ENCODE measurements at places on chromosomes 4 and X.

DNA sequence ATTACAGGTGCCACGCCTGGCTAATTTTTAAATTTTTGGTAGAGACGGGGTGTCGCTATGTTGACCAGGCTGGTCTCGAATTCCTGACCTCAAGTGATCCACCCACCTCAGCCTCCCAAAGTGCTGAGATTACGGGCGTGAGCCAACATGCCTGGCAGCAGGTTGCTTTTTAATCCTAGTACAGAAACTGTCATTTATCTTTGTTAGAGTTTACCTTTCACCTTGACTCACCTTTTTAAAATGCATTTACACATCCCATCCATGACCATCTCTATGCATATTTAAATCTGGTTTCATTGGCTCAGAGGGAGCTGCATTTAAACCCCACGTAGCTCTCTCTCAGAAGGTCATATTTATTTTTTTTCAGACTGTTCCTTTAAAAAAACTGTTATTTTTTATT lies 31.9 kb downstream of the SLC16A2 start:
- DNase-seq: no peak

- DNase-seq: no peak
Observed at GRCh38 chr4:152943672-152944071, 7.5 kb downstream of the FHDC1 start.

DNA sequence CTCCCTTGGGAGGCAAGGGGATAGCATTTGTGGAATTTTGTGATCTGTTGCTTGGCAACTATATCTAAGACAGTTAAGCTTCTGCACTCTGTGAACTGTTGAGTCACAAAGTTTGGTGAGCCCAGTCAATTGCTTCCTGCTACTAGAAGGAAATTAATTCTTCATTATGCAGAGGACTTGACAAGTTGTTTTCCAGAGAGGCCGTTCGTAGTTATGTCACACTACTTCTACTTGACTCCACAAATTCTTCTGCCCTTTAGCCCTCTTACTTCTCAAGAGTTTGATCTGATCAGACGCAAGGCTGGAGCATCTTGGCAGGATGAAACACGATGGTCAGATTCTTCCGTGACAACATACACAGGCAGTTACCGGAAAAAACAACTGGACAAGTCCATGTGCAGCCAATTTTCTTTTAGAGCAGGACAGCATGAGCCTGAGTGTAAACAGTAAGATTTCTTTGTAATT lies at the start of gene C4orf51:
Gene C4orf51, plus strand, starts transcription at position 156 of the 465 bp plus-strand sequence. Its CDS starts 58 bp downstream, at position 214.
- DNase-seq: no peak

GRCh38 chr4:38002451-38003071 lies 42.4 kb downstream of the PTTG2 start:
- no peak for DNase-seq

- DNase-seq: no peak
Observed at GRCh38 chr4:119597377-119597776, 31.2 kb downstream of the PDE5A start.

DNA sequence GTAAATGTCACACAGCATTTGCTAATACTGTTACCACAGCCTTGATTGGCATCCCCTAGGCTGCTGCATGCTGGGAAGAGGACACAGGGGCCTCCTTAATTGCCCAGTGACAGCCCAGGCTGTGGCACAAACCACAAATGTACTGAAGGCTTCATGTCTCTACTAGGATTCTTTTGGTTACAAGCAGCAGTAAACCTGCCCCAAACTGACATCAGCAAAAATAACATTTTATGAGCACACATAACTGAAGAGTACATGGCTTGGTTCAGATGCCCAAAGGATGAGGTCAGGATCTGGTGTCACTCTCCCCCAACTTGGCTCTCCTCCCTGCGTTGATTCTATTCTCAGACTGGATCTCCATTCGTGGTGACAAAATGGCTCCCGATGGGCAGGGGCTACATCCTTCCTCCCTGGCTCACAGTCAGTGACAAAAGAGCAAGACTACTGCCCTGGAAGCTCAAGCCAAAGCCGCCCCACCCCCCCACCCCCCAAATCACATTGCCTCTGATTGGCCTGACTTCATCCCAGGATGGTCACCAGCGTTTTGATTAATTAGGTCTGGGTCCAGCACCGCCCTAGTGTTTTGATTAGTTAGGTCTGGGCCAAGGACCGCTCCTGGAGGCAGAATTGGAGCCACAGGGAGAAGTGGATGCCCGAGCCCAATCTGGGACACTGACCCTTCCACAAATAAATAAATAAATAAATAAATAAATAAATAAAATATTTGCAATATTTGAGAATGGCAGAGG lies 180.5 kb upstream of the RBPJ start:
- DNase-seq: no peak

- no peak for DNase-seq
Observed at GRCh38 chrX:118211891-118212816, 95.5 kb upstream of the KLHL13 start.

DNA sequence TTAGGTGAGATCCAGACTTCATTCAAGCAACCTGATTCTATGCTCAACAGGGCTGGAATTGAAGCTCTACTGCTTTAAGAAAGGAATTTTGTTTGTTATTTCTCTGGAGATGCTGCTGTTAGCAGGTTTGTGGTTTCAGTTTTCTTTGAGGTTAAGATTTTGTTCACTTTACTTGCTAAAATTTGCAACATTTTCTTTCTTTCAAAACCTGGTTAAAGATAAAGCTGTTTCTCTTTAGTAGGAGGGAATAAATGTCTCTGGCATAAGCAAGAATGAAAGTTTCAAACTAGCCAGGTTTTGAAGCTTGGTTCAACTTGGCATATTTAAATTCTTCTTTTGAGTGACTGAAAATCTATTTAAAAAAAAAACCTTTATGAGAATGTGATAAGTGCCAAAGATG lies 660.6 kb upstream of the NR3C2 start:
- no peak for DNase-seq

DNA sequence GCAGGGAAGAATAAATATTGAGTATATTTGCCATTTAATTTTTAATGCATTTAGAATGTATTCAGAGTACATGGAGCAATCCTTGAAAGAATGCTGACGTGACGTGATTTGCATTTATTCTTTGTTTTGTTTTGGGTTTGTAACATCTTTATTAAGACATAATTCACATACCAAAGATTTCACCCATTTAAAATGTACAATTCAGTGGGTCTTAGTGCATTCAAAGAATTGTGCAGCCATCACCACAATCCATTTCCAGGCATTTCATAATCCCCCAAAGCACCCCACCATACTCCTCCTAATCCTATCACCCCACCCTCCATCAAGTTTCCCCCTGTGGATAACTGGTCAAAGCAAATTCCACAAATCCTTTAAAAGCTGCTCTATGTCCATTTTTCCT lies 87.4 kb downstream of the FAM9B start:
- no peak for DNase-seq

- DNase-seq: no peak
Observed at GRCh38 chr4:17094159-17094875, 195.9 kb upstream of the LDB2 start.

GRCh38 chr4:148079961-148080360 lies 348.1 kb downstream of the ARHGAP10 start:
- DNase-seq: no peak

DNA sequence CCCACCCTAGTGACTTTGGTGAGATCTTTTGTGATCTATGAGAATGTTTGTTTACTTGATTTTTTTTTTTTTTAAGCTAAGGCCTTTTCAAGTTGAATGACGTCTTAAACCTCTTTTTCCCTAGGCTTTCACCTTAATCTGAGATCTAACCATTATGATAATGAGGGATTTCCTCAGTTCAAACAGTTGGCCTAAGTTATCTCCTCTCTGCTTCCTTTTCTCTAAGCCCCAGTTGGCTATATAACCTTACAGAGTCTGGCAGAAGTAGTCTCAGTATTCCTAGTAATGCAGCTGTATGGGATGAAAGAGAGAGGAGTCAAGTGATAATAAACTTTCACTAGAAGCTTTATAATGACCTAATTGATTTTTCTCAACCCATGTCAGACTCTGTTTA lies 99.0 kb downstream of the STIM2 start:
- DNase-seq: no peak

DNA sequence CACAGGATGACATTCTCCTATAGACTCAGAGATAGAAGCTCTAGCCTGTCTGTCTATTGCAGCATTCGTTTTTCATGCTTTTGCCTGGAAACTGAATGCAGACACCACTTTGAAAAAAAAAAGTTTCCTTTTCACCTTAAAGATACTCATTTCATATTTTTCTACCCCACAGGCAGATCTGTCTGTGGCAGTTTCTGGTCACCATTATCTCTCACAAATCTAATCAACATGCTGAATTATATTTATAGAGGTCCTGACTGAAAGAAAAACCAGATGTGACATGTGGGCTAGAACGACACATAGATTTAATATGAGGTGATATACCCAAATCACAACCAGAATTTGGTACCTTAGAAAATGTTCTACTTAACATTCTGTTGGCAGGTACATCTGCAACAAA lies 28.2 kb downstream of the ADGRG4 start:
- no peak for DNase-seq

GRCh38 chr4:185598846-185599552 lies 63.7 kb upstream of the PDLIM3 start:
- DNase-seq: no peak

GRCh38 chr4:122917731-122918130 lies 4.7 kb downstream of the NUDT6 start:
- DNase-seq: no peak

DNA sequence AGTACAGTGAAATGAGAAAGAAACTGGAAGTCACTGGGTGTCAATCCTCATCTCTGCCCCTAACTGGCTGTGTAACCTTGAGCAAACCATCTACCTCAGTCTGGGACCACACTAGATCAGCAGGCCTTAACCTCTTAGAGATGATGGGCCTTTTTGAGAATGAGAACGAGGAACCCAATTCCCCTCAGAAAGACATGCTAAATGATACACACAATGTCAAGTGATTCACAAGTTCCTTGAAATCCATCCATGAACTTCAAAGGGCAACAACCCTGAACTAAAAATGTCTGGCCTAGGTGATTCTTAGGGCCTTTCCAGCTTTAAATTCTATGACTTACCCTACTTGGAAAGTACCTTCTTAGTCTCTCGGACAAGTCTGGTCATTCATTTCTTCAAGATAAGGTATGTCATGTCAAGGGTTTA lies 47.4 kb downstream of the ACSL4 start:
- no peak for DNase-seq

GRCh38 chr4:124435274-124435950 lies 277.1 kb downstream of the ANKRD50 start:
- no peak for DNase-seq

- no peak for DNase-seq
Observed at GRCh38 chr4:144750348-144750747, 104.4 kb downstream of the HHIP start.
